8988T (cell line): ENCODE measurements at places on chromosomes 12 and 14.

DNA sequence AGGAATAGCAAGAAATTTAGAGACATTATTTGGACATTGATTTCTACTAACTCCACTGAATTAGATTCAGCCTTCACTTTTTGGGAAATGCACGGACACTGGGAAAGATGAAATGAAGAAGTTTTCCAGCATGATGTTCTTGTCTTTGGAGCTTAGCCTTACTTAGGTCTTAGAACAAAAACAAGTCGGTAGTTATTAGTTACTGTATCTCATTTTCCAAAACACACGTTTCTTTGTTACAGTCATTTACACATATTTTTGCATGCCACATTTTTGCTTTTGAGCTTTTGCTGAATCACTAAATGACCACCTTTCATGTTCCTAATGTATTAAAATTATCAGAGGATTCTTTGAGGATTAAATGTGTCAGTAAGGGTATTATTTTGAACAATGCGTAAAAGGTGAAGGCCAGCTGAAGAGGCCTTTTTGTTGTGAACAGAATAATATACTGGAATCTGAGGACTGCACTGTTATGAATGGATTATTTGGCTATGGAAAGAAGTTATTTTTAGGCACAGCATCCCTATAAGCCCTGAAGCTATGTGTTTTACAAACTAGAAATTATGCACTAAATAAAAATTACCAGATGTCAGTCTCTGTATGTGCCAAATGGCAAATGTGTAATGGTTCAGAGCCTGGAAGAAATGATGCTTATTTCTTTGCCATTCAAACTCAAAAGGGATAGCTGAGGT, 138.2 kb downstream of the SRGAP1 start:
- DNase-seq = no peak

- no peak for DNase-seq
Observed at GRCh38 chr14:76194327-76194726, 42.6 kb downstream of the GPATCH2L start.

GRCh38 chr12:79451978-79452377, 238.8 kb downstream of the PAWR start:
- DNase-seq = no peak

DNA sequence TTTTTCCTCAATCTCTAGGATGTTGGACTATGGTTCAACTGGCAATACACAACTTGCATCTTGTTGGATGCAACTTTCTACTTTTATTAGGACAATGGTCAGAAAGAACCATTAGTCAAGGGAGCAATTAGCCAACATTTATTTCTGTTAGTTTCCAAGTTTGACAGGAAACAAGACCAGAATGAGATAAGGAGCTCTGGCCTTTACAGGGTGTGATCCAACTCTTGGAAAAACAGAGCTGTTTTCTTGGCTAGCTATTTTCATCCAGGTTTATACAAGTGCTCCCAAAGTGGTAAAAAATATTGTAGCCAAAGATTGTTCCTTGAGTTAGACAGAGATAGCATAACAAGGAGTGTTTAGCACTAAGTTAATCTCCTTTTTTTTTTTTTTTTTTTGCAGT, 3.9 kb upstream of the SYNE2 start:
- no peak for DNase-seq

DNA sequence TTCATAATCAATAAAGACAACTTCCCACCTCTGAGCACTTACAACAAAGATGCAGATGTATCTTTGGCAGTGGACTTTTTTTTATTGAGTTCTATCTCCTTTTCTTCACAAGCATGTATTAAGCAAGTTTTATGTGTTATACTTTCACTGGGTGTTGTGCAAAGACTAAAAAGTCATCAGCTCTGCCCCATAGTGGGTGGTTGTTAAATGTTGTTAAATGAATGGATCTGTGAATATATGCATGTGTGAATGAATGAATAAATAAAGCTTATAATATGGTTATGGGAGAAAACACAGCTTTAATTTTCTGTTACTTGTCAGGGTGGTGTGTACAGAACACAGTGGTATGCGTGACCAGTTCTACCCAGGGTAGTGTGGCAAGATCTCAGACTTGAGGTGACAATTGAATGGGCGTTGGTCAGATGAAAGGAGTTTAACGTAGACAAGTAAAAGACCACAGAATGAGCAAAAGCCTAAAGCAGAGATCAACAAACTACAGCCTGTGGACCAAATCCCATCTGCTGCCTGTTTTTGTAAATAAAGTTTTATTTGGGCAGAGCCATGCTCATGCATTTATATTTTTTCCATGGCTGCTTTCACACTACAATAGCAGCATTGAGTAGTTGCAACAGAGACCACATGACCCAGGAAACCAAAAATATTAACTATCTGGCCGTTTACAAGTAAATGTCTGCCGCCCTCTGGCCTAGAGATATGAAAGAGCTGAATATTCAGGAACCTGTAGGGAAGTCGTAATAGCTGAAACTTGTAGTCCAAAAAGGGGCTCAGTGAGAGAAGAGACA, 207.4 kb upstream of the EEA1 start:
- DNase-seq = no peak

DNA sequence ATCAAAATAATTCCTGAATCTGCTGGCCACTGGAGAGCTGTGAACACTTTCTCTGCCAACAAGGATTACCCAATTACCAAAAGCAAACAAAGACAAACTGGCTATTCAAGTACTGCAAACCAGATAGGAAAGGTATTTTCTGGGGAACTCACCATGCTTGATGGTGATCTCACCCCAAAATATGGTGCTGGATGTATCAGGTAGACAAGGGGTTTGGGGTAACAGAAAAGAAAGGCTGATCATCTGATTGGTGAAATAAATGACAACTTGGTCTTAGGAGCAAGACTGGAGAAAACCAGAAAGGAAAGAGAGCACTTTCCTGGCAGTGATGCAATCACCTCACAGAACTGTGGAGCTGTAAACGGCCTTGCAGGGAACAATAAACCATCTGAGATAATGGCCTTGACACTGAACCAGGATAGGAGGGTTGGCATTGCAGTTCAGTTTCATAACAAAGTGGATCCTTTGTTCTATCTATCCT, 31.0 kb upstream of the NPFF start:
- DNase-seq = no peak

GRCh38 chr14:105173901-105174894, 5.6 kb upstream of the JAG2 start:
- DNase-seq = no peak

DNA sequence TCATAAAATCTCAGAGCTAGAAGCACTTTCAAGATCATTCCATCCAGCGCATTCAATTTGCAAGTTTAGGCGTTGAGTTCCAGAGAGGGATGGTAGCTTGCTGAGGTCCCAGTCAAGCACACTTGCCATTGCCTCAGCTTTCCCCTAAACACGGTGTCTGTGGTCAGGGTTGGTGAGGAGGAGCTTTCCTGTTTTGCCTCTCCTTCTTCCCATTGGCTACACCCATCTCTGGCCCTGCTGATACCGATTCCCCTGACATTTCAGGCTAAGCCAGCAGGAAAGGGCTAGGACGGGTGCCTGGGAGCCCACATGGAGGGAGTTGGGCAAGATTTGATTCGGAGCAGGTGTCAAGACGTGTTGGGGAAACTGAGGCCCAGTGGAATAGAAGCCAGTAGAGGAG, 9.1 kb downstream of the NFATC4 start:
- no peak for DNase-seq

GRCh38 chr12:69828897-69829296, 3.9 kb downstream of the MYRFL start:
- DNase-seq = no peak

DNA sequence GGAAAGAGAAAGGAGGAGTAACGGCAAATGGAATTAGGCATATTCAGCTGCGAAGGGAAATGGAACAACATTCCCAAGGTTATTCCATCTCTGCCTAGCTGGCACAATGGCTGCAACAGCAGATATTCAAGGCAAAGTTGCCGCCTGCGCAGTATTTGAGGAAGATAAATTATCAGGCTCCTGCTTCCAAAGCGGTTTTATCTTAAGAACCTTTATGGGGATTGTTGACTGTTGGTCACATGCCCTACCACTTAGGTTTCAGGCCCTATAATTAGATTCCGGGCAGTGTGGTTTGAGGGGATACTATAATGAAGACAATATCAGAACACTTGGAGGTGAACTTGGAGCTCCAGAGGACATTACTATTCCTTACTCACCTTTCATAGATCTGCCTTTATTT, 99.7 kb downstream of the FGD4 start:
- no peak for DNase-seq

GRCh38 chr12:68793436-68793835, 14.5 kb upstream of the MDM2 start:
- DNase-seq = no peak

DNA sequence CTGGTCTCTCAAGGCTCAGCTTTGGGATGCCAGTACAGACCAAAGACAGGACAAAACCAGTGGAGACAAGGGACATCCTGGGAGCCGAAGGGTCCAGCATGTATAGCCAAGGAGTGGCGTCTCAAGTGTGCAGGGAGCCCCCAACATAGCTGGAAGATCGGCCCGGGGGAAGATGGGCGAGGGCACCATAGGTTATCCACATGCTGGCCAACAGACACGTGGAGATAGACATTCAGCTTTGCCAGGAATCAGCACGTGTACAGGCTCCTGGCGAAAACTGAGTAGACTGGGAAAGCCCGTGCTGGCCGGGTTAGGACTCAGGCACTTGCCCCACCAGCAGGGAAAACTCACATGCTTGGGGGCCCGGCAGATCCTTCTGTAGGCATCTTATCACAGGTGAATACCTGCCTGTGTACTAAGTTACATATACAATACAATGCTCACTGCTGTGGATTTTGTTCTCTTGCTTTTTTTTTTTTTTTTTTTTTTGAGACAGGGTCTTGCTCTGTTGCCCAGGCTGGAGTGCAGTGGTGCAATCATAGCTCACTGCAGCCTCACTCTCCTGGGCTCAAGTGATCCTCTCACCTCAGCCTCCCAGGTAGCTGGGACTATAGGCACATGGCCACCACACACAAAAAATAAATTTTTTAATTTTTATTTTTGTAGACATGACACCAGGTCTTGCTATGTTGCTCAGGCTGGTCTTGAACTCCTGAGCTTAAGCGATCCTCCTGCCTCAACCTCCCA, 5.6 kb upstream of the ANKRD9 start:
- no peak for DNase-seq

- DNase-seq = no peak
Observed at GRCh38 chr14:64502887-64503433, 678 bp downstream of the ZBTB25 start.

GRCh38 chr14:52333108-52333507, 19.0 kb downstream of the PTGER2 start:
- no peak for DNase-seq

DNA sequence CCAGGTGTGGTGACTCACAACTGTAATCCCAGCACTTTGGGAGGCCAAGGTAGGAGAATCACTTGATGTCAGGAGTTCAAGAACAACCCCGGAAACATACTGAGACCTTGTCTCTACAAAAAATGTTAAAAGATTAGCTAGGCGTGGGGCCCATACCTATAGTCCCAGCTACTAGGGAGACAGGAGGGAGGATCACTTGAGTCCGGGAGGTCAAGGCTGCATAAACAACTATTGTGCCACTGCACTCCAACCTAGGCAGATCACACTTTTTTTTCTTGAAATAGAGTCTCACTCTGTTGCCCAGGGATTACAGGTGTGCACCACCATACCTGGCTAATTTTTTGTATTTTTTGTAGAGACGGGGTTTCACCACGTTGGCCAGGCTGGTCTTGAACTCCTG, 6.1 kb downstream of the RND1 start:
- DNase-seq = no peak

DNA sequence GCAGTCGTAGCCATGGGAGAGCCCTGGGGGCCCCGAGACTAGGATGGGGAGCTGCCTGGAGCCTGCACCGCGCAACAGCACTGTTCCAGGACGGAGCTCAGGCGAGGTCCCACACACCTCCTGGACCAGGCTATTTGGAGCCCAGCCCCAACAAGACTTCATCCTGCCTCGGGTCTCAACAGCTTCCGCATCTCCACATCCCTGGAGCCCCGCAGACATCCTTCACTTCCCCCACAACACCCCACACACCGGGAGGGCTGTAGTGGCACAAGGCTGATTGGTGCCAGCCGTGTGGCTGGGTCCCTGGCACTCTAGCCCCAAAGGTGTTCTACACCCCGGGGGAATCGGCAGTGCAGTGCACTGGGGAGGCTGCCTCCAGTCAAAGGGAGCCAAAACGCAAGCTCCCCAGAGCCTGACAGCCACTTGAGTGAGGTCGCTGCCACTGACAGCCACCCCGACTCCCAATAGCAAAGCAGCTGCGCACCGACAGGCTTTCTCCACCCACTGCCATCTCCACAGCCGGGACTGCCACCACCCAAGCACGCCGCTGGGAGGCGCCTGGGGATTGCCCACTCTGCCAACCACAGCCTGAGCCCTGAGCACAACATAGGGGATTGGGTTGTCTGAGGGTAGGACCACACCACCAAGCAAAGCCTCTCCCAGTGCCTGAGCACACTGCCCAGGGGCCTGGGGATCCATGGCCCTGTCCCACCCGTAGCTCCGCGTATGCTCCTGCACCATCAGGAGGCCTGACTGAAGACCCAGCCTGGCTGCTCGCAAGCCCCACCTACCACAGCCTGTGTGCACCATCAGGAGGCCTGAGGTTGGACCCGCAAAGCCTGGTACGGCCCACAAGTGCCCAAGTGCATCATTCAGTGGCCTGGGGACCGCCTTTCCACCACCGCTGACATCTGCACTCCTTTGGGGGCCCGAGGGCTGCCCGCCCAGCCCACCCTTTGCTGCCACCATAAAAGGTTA, 13.2 kb upstream of the KLRF1 start:
- DNase-seq = peak; percentile 70
